Naive thymus-derived CD4-positive, alpha-beta T cell (primary cell): ENCODE measurements at places on chromosomes 3 and 15.

GRCh38 chr3:12901623-12902045 lies 60.3 kb upstream of the RPL32 start:
- H3K4me3 ChIP-seq: no peak overlapping the region
- H3K4me1 ChIP-seq: no peaks in the 10 kb centered on the region
- H3K36me3 ChIP-seq: no peaks in the 10 kb centered on the region
- no peak overlapping the region for H3K27ac ChIP-seq

DNA sequence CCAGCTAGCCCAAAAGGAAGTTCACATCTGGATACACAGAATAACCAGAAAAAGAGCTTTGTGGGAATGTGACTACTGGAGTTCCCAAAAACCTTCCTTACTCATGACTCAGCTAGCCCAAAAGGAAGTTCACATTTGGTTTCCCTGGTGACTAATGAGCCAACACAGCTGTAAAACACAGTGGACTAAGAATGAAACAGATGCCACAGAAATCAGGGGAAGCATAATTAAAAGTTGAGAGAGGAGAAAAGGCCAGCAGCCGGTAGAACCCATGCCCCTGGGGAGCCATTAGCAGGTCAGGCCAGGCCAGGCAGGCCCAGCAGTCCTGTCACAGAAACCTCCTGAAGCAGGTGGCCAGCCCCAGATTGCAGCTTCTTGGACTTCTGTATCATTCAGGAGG lies 130.3 kb downstream of the GHSR start:
- no peak overlapping the region for H3K27ac ChIP-seq
- no peak for DNase-seq
- H3K4me3 ChIP-seq: no peak overlapping the region
- no peaks in the 10 kb centered on the region for H3K36me3 ChIP-seq

DNA sequence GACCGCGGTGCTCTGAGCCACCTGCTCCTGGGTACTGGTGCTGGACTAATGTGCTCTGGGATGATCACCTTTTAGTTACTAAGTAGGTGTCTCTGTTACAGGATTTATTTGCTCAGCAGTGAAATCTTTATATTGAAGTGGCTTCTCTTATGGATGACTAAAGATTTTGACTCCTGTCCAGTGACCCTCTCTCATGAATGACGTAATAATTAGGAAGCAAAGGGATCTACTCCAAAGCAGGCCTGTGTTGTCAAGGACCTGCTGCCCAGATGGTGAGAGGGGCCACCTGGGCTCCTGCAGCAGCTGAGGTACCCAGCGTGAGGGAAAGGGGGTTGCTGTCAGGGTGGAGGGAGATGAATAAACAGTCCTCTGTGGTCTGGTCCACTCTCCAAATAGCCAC lies 263.6 kb downstream of the GABRG3 start:
- no peak overlapping the region for H3K4me3 ChIP-seq
- no peaks in the 10 kb centered on the region for H3K27me3 ChIP-seq
- no peaks in the 10 kb centered on the region for H3K4me1 ChIP-seq
- H3K36me3 ChIP-seq: no peaks in the 10 kb centered on the region
- H3K27ac ChIP-seq: no peak overlapping the region
- DNase-seq: no peak

DNA sequence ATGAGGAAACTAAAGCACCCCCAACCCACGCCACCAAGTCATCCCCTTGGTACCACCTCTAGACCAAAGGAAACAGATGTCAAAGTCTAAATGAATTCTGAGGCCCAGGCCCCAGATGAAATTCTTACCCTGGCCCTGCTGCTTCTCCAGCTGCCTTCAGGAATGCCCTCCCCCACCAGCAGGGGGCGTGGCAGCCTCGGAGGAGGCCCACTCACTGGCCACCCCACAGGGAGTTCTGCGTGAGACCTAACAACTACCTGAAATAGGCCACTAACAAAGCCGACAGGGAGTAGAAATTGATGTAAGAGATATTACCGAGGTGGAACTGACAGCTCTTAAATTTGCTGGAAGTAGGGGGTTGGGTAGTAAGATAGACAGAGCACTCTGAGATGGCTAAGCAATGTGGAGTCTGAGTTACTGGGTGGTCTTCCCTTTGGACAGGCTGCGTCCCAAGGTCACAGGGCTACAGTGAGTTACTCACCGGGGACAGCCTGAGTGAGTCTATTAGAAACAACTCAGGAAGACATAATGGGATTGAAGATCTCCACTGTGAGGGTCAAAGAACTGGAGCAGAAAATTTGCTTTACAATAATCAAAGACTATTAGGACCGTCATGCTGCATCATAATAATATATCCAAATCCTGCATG lies 240.7 kb downstream of the SHOX2 start:
- H3K27ac ChIP-seq: no peak overlapping the region
- peak; percentile 3 for DNase-seq
- H3K4me3 ChIP-seq: no peak overlapping the region
- H3K36me3 ChIP-seq: no peaks in the 10 kb centered on the region
- no peaks in the 10 kb centered on the region for H3K4me1 ChIP-seq

DNA sequence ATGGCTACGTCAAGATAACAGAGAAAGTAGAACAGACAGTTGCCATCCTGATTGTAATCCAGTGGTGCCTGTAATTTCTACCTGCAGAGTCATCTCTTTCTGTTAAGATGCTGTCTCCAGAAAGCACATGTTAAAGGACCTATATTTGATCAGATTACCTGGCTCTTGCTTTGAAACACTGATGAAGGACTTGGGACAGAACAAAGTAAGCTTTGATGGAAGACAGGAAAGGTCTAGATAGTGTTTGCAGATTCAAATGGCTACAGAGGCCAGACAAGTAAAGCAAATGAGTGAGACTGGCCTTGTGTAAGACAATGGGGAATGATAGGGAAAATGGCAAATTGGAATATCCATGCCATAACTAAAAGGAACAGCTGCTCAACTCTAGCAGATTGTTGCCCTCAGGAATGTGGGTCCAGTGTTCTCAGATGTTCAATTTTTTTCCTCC lies 1.8 kb upstream of the GSK3B start:
- peaks cover 11% of the 10 kb centered on the region for H3K36me3 ChIP-seq
- no peaks in the 10 kb centered on the region for H3K27me3 ChIP-seq
- DNase-seq: no peak
- H3K4me3 ChIP-seq: peak overlapping the region; percentile 69
- H3K4me1 ChIP-seq: peaks cover 21% of the 10 kb centered on the region
- H3K27ac ChIP-seq: peak overlapping the region; percentile 92

DNA sequence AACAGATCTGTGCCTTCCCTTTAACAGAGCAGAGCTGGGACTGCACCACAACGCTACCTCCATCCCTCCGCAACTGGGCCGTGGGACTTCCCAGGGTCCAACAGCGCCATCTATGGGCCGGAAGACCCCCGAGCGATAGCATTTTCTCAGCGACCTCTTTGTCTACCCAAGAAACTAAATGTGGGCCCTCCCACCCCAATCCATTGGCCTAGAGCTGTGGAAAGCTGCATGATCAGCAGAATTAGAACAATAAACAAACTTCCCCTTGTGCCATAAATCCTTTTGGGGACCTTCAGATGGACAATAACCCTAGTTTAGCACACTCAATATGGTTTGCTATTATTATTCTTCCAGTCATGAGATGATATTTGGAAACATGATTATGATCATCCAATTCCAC lies 74.8 kb upstream of the NTRK3 start:
- no peak overlapping the region for H3K4me3 ChIP-seq
- no peaks in the 10 kb centered on the region for H3K4me1 ChIP-seq
- H3K27me3 ChIP-seq: no peaks in the 10 kb centered on the region
- H3K36me3 ChIP-seq: no peaks in the 10 kb centered on the region
- DNase-seq: no peak
